ENCODE measurements at places on chromosomes 6 and 20.
A peak's percentile ranks its signal among the peaks of the same experiment; 100 is the strongest.

DNA sequence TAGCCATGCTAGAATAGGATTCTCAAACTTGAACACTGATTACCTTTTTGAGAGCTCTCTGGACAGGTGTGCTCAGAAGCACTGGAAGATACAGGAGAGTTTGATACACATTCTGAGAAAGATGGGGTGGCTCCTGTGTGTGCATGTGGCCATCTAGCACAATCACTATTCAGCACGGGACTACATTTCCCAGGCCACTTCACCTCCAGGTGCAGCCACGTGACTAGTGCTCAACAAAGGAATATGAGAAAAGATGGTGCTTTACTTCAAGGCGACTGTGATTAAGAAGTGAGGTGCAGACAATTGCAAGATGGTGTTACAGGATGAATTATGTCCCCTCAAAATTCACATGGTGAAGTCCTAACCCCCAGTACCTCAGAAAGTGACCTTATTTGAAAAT lies 103.8 kb downstream of the BACH2 start:
- no peak for DNase-seq

DNA sequence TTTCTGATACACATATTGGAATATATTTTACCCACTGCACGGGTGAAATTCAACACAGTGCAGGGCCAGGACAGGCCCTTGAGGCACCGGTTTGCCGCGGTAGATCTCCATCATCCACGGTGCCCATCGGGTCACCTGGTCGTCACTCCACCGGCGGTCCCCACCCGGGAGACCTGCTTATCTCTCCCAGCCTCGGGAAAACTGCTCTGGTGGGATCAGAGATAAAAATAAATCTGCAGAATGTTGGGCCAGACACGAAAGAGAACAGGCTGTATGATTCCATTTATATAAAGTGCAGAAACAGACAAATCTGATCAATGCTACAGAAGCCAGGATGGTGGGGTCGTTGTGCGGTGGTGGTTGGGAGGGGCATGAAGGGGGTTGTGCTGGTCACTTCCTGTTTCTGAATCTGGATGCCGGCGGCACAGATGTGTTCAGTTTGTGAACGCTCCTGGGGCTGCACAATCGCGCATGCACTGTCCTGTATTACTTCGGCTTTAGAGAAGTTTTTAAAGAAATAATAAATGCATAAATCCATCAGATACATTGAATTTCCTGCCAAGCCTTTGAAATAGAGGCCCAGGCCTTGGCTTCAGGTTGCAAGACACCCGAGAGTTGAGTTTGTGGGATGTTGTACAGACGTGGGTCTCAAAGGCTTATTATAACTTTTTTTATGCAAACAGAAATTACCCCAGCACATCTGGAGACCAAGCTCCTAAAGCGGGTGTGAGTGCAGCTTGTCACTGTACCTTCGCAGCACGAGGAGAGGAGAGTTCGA lies 54.3 kb downstream of the ANKRD60 start:
- no peak for DNase-seq

GRCh38 chr6:67898875-67899274 lies 736.2 kb upstream of the ADGRB3 start:
- no peak for DNase-seq

DNA sequence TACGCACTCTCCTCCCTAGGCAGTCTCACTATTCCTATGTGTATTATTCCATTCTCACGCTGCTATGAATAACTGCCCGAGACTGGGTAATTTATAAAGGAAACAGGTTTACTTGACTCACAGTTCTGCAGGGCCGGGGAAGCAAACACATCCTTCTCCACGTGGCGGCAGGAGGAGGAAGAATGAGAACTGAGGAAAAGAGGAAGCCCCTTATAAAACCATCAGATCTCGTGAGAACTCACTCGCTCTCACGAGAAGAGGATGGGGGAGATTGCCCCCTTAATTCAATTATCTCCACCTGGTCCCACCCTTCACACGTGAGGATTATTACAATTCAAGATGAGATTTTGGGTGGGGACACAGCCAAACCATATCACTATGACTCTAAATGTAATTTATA lies 61.9 kb downstream of the ECT2L start:
- no peak for DNase-seq

DNA sequence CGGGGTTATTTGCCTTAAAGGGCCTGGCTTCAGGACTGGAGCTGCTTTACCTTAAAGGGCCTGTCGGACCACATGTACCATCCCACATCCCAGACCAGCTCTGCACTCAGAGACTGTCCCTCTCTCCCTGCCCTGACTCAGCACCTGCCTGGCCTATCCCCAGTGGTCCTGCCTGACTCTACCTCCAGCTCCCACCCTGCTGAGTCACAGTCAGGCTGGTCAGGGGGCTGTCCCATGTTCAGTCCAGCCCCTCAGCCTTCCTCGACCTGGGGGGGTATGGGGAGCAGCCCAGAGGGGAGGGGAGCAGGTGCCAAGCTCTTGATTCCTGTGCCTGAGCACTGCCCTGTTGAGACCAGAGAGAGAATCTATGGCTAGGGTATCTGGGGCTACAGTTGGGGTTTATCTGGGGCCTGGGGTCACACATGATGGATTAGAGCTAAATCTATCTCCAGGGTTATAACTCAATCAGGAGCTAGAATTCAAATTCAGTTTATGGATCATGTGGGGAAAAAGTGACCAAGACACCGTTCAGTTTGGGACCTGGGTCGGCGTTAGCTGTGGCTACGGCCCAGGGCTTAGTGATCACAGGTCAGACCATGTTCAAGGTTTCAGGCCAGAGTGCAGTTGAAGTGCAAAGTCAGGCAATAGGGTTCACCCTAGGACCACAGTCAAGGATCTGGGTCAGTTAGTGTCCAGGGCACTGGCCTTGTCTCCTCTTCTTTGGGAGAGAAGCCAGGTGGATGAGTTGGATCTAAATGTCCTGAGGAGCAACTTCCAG lies 9.4 kb upstream of the TRIB3 start:
- no peak for DNase-seq

GRCh38 chr6:89270951-89271721 lies 44.0 kb downstream of the GABRR2 start:
- DNase-seq, result no peak

- DNase-seq, result peak; percentile 35
Observed at GRCh38 chr6:16396497-16397319, 158.3 kb downstream of the GMPR start.

GRCh38 chr6:56933650-56934049 lies 21.3 kb upstream of the BEND6 start:
- DNase-seq, result no peak

- DNase-seq, result peak; percentile 45
Observed at GRCh38 chr6:160534050-160534696, 129.9 kb downstream of the LPA start.

- DNase-seq, result no peak
Observed at GRCh38 chr20:8790442-8791074, 278.3 kb upstream of the PLCB4 start.

DNA sequence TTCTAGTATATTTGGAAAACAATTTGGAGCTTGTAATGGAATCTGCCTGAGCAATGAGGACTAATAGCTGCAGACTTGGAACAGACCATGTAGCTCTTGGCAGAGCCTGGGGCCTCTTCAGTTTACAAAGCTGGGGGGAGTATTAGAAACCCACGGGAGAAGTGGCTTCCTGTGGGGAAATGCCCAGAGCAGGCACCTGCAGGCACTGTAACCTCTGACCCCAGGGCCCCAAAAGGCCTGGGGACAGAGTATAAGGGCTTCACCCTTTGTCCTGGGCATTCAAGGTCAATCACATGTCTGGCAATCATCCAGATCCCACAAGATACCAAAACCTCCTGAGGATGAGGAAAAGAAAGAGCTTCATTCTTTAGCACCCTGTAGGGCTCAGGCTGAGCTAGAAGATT lies 19.4 kb downstream of the PKIG start:
- no peak for DNase-seq

GRCh38 chr6:119312875-119313338 lies 36.7 kb downstream of the MAN1A1 start:
- DNase-seq, result no peak

- DNase-seq, result no peak
Observed at GRCh38 chr20:41052742-41053419, 24.3 kb downstream of the TOP1 start.

DNA sequence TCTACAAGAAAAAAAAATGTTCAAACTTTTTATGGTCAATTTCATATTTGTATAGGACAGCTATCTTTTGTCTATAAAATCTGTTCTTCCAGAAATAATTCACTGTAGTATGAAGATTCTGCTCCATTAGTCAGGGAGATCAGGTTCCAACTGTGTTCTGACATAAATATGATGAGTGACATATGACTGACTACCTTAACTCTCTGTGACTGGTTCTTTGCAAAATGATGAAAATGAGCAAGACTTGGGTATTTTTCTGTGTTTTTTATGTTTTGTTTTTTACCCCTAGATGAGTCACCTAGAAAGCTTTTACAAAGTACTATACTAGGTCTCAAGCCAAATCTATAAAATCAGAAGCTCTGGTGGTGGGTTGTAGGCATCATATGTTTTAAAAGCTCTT lies 229.6 kb downstream of the MMUT start:
- DNase-seq, result no peak

- no peak for DNase-seq
Observed at GRCh38 chr6:112594886-112595594, 247.9 kb downstream of the RFPL4B start.

GRCh38 chr6:45712786-45713185 lies 302.9 kb downstream of the CLIC5 start:
- DNase-seq, result no peak

DNA sequence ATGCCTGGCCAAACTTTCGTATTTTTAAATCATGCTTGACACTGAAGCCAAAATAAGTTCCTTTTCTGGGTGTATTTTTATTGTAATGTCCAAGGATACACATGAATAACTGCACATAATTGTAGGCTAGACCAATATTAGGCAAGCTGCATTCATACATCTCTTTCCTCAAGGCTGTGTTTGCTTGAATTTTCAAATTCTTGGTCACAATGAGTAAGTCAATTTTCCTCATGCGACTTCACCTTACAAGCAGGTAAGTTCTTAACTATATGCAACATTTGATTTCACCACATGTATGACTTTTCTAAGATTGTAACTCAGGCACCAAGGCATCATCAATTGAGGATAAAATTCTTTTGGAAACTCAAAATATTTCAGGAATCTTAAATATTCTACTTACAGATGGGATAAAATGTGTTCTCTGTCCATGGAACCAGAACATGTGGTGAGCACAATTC lies 112.4 kb upstream of the ZNF217 start:
- DNase-seq, result no peak

- DNase-seq, result no peak
Observed at GRCh38 chr6:6494677-6495076, 93.8 kb upstream of the LY86 start.

GRCh38 chr6:33877982-33878535 lies 74.3 kb upstream of the MLN start:
- DNase-seq, result no peak

GRCh38 chr6:41718828-41719227 lies 16.6 kb downstream of the TFEB start:
- DNase-seq, result no peak

DNA sequence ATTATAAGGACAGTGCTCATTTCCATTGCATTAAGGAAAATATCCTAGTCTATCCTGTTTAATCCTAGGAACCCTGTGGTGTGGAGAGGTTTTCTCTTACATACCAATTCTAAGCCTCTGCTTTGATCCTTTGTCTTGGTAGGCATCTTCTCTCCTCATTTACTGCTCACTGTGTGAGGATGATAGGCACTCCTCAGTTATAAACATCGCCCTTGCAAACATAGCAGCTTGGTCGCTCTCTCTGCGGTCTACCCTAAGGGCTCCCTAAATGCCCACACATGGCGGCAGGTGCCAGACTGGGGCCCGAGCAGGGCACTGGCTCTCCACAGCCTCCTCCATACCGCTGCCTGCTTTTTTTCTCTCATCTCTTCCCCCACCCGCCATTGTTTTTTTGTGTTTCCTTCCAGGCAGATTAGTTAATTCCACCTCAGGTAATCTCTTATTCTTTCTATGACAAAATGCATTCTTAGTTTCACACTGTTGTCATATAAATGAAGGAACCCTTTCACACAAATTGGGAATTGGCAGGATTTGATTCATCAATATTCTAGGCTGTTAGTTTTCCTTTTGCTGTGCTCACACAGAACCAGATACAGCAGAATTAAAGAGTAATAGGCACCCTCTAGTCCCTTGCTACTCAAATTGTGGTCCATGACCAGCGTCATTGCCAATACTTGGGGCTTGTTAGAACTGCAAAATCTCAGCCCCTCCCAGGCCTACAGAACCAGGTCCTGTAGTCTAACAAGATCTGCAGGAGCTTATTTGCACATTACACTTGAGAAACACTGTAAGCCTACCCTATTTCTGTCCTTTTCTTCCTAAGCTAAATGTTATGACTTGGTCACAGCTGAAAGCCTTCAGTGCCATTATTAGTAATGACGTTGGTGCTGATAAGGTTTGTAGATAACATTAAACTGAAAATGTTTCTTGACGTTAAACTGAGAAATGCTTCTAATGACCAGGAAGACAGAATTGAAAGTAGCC lies 36.3 kb downstream of the CARMIL1 start:
- DNase-seq, result no peak

DNA sequence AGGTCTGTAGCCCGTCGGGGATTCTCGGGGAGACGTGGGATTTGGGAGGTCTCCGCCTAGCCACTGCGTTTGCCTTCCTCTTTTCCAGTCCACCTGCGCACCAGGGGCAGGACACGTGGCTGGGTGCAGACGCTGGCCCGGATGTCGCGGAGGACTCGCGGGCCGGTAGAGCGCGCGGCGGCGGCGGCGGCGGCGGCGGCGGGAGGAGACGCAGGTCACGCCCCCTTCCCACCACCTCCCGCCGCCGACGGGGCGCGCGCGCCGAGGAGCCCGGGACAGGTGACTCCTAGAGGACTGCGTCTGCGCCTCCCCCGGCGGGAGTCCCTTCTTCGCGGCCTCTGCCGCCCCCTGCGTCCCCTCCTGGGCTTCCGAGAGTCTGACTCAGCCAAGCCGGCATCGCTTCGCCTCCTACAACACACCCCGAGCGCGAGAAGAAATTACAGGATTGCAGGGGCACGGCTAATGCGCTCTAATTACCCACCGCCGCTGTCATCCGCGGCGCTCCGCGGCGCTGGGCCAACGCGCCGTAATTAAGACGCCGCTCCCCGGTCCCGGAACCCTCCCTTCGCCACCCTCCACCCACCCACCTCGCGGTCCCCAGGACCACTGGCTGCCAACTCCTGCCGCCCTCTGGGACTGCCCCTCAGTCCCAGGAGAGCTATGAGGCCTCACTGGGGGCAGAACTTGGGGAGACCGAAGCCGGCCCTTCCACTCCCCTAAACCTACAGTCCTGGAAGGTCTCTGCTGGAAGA lies 124.5 kb downstream of the MRPL14 start:
- DNase-seq, result peak; percentile 34

GRCh38 chr6:157070403-157071107 lies 252.8 kb downstream of the TMEM242 start:
- no peak for DNase-seq

- no peak for DNase-seq
Observed at GRCh38 chr6:152368751-152369624, 268.2 kb downstream of the SYNE1 start.

GRCh38 chr6:76776876-76777275 lies 686.4 kb downstream of the HTR1B start:
- no peak for DNase-seq
